ENCODE measurements at places on chromosomes 1 and 21.
A peak's percentile ranks its signal among the peaks of the same experiment; 100 is the strongest.

DNA sequence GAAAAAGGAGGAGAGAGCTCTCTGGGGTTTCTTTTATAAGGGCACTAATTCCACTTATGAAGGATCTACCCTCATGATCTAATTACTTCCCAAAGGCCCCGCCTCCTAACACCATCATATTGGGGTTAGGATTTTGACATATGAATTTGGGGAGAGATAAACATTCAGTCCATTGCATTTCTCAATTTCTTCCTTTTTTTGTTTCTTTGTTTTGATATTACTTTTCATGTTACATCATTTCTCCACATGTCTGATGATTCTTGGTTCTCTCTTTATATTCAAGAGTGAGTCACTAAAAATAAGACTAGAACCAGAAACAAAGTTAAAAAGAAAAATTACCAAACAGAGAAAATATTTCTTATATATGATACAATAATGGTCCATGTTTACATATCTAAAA is 63.2 kb upstream of the DUSP10 start:
- no peak for DNase-seq

DNA sequence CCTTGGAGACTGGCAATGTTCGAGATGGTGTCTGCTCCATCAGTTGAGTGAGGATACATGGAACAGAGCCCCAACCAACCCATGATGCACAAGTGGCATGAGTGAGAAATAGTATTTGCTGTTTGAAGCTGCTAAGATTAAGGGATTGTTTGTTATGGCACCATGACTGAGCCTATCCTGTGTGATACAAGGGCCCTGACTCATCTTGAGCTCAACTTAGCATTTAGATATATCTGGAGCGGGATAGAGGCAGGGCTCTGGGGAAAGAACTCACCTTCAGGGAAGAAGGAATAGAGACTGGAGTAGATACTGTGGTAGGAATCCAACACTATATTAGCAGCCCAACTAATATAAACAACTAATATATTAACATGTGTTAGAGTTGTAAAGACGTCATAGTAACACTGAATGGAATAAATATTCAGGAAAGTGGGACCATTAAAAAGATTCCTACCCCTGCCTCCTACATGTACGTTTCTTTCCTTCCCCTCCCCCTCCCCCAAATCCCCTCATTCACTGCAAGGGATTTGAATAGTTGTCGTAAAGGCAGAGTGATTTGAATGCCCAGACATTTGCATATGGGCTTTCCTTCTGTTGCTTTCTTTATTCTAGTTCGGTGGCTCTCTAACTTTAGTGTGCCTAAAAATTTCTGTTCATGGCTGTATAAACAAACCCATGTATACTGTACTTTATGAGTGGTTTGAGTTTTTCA is 106.6 kb upstream of the POU3F1 start:
- DNase-seq, result no peak

- DNase-seq, result no peak
Measured at GRCh38 chr1:160211046-160211790, 6.0 kb downstream of the PEA15 start.

DNA sequence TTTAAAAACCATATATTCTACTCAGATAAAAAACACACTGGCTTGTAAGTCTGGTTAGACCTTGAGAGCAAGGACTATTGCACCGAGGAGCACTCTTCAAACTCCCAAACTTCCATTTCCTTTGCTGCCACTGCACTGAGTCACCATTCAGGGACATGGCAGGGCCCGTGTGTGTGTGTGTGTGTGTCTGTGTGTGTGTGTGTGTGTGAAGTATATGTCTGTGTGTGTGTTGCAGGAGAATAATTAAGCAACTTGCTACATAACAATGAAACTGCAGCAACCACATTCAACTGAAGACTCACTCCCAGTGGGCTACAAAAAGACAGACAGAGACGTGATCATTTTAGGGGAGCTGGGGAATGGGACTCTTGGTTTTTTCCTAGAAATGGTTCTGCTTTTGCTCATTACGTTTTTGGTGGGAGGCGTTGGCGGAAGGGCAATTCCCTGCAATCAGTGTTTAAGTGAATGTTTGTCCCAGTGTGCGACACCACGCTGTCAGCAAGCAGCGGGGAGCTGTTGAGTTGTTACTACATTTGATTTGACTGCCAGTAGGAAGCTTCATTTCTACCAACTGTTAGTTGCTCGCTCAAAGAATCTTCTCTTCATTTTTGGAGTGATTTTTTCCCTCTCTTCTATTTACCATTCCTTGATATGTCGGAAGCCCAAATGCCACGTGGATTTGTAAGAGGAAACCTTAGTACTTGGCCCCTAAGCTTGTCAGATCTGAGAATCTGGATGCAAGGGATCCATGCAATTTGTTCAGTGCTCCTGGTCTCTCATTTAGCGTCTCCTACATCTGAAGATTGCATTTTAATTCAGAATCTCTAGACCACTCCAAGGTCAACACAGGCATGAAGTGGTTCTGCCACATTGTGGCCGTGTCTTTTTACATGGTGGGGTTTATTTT is 36.1 kb downstream of the ESRRG start:
- DNase-seq, result no peak

- DNase-seq, result no peak
Measured at GRCh38 chr1:244239261-244239770, 188.2 kb downstream of the ZBTB18 start.

- DNase-seq, result peak; percentile 4
Measured at GRCh38 chr1:238252033-238252802, 361.5 kb upstream of the ZP4 start.

- DNase-seq, result no peak
Measured at GRCh38 chr1:168081373-168082007, 55.2 kb downstream of the GPR161 start.

- DNase-seq, result no peak
Measured at GRCh38 chr1:227058321-227058751, 118.2 kb downstream of the COQ8A start.

- no peak for DNase-seq
Measured at GRCh38 chr1:68329096-68329835, 96.9 kb upstream of the WLS start.

DNA sequence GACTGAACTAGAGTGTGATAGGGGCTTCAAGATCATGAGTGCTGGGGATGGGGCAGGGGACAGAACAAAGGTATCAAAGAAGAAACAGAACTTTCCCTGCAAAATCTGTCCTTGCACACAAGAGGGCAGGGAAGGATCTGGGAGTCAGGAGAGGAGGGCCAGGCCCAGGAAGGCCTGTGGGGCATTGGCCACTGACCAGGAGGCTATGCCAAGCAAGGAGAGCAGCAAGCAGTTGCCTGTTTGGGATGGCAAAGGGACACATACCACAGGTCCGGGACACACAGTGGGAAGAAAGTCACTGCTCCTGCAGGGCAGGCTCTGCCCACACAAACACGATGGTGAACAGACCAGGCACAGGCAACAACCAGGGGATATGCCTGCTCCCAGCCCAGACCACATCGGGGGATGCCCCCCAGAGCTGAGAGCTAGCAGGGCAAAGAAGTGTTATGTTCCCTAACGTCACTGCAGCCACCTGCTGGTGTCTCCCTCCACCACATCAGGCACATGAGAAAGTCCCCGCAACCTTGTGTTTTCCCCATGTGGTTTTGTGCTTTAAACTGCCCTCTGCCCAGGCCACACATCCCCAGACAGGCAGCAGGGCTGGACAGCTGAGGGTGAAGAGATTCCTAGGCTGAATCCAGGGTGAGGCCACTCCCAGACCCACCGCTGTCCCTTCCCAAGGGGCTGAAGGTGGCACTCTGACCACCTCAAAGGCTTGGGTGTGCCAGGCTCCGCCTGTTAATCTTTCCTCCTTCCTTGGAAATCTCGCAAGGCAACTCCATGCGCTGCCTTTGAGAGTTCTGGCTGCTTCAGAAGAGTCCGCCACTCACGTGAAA is 53.6 kb downstream of the KIF21B start:
- no peak for DNase-seq

DNA sequence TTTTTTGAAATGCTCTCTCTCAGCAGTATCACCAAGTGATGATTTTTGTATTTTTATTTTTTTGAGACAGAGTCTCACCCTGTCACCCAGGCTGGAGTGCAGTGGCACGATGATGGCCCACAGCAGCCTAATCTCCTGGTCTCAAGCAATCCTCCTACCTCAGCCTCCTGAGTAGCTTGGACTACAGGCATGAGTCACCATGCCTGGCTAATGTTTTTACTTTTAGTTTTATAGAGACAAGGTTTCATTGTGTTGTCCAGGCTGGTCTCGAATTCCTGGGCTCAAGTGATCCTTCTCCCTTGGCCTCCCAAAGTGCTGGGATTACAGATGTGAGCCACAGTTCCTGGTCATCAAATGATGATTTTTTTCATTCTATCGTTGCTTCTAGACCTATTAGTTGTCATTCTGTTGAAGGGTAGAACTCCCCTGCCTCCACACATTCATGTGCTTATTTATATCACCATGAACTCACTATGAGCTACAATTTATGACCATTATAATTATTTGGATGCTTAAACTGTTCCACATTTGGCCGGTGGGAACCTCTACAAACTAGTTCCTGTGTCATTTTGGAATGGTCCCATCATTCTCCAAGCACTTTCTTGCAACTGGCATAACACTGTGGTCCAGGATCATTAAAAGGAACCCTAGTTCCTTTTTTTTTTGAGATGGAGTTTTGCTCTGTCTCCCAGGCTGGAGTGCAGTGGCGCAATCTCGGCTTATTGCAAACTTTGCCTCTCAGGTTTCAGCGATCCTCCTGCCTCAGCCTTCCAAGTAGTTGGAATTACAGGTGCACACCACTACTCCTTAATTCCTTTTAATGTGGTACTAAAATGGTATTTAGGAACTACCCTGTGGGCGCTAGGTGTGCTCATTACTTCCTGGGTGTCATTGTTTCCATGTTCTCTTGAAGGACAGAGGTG is 20.2 kb upstream of the TOR3A start:
- DNase-seq, result no peak

DNA sequence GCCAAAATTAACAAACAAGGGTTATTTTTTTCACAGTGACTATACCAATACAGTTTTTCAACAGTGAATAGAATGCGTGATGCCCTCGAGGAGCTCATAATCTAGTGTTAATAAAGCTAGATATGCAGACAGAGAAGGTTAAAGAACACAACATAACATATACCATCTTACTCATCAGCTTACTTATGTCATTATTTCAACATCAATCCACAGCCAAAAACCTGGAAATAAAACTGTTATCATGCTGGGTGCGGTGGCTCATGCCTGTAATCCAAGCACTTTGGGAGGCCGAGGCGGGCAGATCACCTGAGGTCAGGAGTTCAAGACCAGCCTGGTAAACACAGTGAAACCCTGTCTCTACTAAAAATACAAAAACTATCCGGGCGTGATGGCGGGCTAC is 6.1 kb downstream of the STX6 start:
- DNase-seq, result no peak

DNA sequence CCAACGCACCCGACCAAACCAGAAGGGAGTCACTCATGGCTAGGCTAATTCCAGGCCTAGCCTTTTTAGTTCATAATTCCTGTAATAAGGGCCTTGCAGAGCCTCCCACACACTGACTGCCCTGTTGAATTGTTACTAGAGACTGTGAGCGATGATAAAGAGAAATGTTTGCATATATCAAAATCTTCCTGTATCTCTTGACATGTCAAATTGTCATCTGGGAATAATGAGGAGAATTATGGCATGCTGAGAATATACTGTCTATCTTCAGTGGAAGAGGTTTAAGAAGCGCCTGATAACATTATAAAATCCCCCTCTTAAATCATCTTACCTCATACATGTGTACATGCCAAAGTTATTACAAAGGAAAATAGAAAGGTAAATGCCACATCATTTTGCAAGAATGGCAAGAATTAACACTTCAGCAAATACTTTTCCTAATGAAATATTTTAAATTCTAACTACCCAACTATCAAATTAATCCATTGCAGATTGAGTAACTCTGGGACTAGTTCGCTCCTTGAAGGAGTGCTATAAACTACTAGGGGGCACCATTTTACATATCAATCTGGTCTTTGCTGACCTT is 144.1 kb downstream of the CENPF start:
- no peak for DNase-seq

DNA sequence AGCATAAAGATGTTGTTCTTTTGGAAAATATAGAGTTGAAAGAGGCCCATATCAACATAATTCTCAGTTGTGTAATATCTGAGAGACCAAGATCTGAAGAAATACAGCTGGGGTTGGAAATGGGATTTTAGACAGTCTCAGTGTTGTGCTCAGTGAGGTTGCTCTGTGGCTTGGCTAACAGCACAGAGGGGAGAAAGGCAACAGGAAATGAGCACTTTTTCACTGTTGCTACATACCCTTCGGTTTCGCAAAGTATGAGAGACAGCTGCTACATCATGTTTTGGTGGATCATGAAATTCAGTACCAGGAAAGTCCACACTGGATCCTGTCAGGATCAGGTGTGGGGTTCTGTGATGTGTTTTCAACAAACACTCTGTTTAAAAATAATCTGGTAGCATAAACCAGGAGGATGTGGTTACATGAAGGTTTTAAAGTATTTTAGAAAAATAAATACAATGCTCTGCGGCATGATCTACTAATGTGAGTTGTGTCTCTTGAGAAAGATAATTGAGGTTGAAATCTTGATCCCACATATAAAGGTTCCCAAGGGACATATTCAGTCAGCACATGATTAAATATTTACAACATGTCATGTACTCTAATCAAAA is 7.0 kb upstream of the GPR88 start:
- DNase-seq, result no peak

- no peak for DNase-seq
Measured at GRCh38 chr1:218322762-218323161, 22.4 kb upstream of the TGFB2 start.

DNA sequence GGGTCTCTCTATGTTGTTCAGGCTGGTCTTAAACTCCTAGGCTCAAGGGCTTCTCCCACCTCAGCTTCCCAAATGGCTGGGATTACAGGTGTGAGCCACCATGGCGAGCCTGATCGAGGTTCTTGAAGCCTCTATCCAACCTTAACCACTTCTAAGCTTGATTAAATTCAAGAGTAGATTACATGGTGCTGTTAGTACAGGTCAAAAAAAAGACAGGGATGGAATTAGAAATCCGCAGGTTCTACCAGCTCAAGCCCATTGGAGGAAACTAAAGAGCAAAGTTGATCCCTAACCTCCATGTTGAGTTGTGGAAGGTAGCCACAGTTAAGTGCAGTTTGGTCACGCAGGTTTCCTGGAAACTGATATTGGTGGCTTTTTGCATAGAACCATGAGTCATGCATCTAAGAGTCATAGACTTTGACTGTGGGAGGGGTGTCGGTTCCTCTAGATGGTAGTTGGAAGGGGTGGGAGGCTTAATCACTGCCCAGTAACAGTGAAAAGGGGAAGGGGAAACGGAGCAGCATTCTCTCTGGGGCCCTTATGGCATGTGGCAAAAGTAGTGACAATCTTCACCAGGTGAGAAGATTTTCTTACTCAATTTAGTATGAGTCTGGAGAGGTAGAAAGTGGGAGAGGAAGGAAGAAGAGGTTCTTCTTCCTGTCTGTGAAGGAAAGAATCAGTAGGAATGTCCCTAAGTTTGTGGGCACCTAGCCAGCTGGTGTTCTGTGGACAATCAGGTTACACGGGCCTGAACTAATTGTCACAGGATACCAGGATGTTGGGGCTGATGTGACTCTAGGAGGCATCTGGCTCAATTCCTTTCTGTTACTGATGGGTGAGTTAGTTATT is 7.0 kb downstream of the CD53 start:
- DNase-seq, result peak; percentile 28

DNA sequence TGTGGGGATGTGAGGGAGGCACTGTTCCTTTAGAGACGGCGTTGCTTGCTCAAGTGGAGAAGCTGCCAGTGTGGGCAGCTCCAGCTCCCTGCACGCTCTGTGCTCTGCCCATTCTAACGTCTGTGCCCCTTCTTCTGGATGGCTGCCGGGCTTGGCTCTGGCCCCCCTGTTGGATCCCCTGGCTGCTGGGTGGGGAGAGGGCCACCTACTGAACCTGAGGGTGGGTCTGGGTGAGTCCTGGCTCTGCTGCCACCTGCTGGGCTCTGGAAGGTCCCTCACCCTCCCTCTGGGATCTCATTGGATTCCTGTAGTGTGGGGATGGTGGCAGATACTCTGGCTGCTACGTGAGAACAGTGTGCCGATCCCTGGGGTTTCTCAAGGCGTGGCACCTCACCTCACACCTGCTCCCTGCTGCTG is 5.0 kb downstream of the PFKL start:
- peak; percentile 30 for DNase-seq

All from stimulated activated CD4-positive, alpha-beta T cell treated with anti-CD3 and anti-CD28 coated beads, Interleukin-4, amount 100 ng/mL, for 48 hours (primary cell).